ENCODE measurements at places on chromosomes 5 and 9.
A peak's percentile ranks its signal among the peaks of the same experiment; 100 is the strongest.

DNA sequence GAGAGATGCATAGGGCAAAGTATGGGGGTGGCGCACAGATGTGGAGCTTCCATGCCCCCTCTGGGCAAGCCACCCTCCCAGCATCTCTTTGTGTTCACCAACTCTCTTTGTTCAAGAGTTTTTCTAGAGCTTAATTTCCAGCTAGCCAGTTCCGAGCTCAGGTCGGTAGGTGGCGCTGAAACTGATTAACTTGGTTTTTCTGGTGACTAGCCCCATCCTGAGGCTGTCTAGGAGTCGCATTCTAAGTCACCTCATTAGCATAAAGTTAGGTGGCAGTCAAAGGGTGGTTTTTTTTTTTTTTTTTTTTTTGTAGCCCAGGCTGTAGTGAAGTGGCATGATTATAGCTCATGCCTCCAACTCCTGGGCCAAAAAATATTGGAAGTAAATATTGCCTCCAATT is 476.4 kb downstream of the KDM4C start:
- DNase-seq, result no peak

GRCh38 chr5:112653638-112654205 is 84.0 kb upstream of the APC start:
- DNase-seq, result no peak

GRCh38 chr5:158203261-158203660 is 344.3 kb upstream of the CLINT1 start:
- DNase-seq, result no peak

DNA sequence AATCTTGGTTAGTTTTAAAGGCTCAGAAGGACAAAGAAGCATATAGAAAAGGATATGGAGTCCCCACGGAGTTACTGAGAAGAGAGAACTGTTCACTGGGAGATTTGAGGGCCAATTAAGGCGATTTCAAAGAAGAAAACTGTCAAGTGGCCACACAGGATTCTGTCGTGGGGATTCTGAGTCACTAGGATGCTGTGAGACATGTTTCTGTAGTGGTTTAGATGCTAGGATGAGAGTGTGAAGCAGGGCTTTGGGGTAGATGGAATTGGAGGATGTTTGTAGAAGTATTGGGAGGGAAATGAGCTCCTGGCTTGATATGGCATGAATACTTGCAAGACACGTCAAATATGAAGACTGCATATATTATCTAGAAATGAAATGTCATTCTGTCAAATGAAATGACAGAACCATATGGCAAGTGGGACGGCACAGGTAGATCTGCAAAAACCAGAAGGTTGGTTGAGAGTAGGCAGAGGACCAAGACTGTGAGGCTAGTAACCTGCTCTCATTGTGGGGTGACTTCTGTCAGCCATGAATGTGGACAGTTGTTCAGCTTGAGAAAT is 136.3 kb upstream of the SPRY4 start:
- no peak for DNase-seq

DNA sequence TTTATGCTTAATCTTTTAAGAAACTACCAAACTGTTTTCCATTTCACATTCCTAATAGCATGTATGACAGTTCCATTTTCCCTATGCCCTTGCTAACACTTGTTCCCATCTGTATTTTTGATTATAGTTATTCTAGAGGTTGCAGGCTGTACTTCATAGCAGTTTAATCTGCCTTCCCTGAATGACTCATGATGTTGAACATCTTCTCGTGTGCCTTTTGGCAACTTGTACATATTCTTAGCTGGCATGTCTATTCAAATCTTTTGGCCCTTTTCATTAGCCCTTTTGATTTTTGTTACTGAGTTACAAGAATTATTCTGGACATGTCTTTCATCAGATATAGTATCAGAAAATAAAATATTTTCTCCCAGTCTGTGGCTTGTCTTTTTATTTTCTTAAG is 320.3 kb downstream of the DIRAS2 start:
- no peak for DNase-seq

DNA sequence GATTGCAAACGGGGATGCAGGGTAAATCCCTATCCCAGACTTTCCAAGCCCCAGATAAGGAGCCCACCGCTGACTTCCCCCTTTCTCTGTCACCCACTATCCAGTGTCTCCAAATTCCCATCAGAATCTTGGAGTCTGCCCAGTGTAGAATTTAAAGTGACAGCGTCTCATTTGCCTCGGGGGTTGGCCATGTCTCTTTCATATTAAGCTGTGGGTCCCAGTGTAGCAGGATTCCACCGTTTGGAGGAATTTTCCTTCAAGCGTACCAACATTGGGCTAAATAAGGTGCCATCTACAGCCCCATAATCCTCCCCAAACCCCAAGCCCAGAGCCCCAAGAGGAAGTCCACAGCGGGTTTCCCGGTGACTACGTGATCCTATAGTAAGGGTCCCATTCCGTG is 1.1 kb downstream of the BRINP1 start:
- no peak for DNase-seq

- DNase-seq, result peak; percentile 20
Observed at GRCh38 chr5:109690242-109690974, 681 bp downstream of the MAN2A1 start.

- no peak for DNase-seq
Observed at GRCh38 chr5:156137071-156137869, 189.7 kb upstream of the SGCD start.

- no peak for DNase-seq
Observed at GRCh38 chr9:69658987-69659675, 13.0 kb downstream of the APBA1 start.

DNA sequence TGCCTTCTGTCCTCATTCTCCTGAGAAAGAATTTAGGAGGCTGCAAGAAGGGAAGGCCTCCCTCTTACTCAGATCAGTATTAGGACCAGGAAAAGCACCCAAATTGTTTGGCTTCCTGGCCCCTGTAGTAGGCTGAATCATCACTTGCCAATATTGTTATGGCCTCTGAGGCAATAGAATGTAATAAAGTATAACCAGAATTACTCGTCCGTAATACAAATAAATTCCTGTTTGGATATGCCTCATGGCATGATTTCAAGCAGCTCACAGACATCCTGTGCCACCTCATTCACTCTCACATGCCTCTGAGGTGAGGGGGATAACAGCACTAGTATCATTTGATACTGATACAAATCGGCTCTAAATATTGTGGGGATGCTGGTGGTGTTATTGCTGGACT is 427.3 kb downstream of the ISL1 start:
- no peak for DNase-seq

DNA sequence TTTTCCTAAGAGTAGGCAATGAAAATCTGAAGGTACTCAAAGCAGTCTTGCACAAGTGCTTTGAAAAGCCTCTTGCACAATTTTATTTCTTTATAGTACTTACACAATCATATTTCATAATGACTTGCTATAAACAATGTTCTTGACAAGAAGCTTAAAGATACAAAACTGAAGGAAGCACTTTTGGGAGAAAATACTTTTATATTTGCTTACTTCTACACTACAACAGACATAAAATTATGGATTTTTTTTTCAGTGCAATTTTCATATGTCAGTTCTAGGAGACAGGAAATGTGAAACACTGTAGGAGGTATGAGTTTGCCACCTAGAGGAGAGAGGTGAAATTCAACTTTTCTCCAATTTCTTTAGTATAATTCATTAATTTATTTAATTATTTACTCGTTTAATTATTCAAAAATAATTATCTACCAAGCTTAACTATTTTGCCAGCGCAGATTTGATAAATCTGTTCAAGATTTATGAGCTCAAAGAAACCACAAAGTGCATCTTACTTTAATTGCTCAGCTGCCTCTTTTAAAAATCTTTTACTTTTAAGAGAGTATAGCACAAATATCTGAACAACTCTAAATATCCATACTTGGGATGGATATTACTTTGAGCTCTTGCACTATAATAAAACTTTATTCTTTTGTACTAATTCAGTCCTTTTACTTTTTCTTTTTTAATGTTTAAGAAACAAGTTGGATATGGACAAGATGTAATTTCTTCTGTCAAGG is 29.0 kb upstream of the CDKN2B start:
- no peak for DNase-seq

GRCh38 chr9:136243631-136244030 is 2.0 kb downstream of the QSOX2 start:
- no peak for DNase-seq

GRCh38 chr5:72693546-72694205 is 122.8 kb upstream of the TNPO1 start:
- no peak for DNase-seq

DNA sequence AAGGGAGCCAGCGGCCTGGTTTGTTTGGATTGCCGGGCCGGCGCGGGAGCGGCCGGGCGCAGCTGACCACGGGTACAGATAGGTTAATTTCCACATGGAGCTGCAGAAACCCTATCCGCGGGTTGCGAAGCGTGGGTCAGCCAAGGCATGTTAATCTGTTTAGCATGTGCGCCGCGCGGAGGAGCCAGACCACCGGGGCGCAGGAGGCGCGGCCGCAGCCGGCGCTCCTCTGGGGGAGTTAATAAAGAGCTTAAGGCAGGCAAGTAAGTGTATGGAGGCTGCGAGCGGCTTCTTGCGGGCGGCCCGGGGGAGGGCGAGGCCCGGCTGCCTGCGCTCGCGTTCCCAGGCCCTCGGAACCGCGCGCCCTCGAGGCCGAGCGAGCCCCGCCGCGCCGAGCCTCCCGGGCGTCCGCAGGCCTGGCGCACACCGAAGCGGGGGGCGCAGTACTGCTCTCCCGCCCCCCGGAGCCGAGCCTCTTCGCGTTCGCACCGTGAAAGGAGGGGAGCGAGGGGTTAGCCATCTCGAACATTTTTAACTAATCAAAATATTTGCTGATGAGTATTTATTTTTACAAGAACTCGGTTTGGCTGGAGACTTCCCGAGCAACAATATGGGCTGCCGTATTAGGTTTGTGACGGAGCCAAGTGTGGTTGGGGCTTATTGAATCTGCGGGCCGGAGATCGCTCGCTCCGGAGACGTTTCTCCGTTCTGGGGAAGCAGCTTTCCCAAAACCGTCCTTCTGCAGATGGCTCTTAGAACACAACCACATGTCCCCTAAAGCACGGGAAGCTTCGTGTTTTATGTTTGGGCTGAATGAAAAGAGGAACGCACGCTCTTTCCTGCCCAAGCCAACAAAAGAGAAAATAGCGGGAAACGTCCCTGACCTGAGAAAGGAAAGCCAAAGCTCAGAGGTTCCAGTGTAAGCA is 28.8 kb downstream of the FOXD1 start:
- no peak for DNase-seq

DNA sequence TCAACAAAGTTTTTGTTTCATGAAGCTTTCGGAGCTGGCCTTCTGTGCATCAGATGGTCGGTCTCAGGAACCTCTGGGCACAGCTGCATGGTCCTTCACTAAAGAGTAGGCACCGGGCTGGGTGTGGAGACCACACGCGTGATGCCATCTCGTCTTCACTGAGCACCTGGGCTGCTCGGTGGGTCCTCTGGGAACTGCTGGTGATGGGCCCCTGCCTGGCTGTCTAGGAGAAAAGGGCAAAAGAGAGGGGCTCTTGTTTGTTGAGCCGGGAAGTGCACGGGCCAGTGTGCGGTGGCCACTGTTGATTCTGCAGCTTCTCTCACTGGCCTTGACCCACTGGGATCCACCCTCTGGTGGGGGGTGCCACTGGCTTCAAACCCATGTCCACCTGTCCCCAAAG is 46.0 kb downstream of the COL5A1 start:
- DNase-seq, result no peak

- DNase-seq, result no peak
Observed at GRCh38 chr5:52656569-52657246, 131.0 kb upstream of the ITGA1 start.

GRCh38 chr5:180382926-180383325 is 29.8 kb upstream of the GFPT2 start:
- DNase-seq, result no peak

DNA sequence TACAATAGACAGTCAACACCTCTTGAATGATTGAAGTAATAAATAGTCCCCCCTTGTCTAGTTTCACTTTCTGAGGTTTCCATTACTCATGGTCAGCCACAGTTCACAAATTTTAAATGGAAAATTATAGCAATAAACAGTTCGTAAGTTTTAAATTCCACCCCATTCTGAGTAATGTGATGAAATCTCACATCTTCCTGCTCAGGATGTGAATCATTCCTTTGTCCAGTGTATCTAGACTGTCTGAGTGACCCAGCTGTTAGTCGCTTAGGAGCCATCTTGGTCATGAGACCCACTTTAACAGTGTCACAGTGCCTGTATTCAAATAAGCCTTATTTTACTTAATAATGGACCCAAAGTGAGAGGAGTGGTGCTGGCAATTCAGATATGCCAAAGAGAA is 311.6 kb upstream of the PRR16 start:
- DNase-seq, result no peak

GRCh38 chr5:77167695-77168121 is 42.8 kb upstream of the PDE8B start:
- DNase-seq, result no peak

GRCh38 chr5:124628721-124629596 is 117.5 kb downstream of the ZNF608 start:
- no peak for DNase-seq

DNA sequence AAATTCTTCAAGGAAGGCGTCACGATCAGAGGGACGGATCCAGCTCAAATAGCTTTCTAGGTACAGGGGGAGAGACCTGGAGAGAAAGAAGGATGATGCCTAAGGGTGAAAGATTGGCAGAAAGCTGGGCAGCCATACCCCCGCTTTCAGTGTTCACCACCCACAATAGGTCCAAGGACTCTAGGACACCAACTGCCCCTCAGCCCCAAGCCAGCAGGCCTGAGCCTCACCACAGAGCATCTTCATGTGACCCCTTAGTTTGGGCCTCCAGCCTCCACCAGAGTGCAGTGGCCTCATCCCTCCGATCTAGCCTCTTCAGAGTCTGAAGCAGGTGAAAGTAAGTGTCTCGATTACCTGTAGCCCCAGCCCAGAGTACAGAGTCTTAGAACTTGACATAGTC is 1.7 kb upstream of the VCP start:
- no peak for DNase-seq

DNA sequence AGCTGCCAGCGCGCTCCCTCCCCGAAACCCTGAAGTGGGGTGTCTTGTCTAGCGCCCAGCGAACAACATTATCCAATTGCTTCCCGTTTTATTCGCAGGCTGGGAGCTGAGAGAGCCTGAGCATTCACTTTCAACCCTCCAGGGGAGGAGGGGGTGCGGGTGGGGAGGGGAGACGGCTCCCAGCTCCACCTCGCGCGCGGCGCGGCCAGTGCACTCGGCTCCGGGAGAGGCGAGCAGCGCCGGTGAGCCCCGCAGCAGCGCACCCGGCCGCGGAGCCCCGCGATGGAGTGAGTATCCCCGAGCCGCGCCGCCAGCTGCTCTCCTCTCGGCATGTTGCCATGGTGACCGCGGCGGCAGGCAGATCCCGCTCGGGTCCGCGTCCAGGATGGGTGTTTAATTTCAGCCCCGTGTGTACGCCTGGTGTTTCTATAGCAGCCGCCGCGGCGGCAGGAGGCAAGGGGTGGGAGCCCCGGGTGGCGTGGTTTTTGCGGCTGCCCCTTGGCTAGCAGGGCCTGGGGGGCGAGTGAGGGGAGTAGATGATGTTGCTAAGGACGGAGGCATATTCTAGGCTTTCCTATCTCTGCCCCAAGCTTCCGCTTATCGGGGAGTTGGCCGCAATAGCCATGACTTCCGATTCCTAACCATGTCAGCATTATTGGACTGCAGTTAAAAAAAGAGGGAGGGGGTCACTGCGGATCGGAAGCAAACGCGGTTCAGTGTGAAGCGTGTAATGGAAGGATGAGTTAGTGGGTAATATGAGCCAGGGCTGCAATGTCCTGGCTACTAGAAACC is 139.2 kb upstream of the PALM2AKAP2 start:
- no peak for DNase-seq
